ENCODE measurements at places on chromosomes 12 and 14.

DNA sequence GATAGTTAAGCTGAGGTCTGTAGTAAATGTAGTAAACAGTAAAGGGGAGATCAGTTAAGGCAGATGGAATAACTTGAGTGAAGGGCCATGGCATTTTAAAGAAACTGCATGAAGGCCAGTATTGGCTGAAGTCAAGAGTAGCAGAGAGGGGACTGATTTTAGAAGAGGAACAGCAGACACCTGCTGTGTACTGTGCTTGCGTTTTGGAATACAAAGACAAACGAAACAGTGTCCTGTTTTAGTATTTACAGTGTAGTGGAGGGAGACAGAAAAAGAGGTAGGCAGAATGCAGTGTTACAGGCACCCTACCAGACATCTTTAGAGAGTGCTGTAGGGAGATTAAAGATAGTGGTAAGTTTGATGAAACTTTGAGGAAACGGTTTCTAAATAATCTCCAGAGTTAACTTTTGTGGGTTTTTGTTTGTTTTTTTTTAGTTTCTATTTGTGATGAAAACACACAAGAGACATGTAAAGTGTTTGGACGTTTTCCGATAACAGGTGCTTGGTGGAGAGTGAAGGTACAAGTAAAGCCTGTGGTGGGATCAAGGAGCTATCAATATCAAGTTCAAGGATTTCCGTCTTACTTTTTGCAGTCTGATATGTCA is 2.1 kb downstream of the HELB start:
- DNase-seq: no peak

DNA sequence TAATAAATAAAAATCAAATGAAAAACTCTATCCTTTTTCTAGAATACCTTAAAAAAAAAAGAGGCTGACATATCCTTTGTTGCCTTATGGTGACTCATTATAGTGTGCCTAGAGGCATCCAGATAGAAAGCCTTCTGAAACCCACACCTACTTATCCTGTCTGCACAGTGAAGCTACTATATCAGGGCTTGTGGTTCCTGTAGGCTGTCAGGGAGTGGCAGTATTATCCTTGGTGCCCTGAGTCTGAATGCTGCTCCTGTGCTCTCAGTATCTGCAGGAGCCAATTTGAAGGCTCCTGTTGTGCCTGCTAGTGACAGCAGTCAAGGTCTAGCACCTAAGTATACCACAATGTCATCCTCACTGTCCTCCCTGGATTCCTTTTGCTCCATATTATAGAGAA is 168.4 kb upstream of the AVPR1A start:
- no peak for DNase-seq

- DNase-seq: no peak
Observed at GRCh38 chr12:130566446-130567155, 149.5 kb downstream of the RIMBP2 start.

DNA sequence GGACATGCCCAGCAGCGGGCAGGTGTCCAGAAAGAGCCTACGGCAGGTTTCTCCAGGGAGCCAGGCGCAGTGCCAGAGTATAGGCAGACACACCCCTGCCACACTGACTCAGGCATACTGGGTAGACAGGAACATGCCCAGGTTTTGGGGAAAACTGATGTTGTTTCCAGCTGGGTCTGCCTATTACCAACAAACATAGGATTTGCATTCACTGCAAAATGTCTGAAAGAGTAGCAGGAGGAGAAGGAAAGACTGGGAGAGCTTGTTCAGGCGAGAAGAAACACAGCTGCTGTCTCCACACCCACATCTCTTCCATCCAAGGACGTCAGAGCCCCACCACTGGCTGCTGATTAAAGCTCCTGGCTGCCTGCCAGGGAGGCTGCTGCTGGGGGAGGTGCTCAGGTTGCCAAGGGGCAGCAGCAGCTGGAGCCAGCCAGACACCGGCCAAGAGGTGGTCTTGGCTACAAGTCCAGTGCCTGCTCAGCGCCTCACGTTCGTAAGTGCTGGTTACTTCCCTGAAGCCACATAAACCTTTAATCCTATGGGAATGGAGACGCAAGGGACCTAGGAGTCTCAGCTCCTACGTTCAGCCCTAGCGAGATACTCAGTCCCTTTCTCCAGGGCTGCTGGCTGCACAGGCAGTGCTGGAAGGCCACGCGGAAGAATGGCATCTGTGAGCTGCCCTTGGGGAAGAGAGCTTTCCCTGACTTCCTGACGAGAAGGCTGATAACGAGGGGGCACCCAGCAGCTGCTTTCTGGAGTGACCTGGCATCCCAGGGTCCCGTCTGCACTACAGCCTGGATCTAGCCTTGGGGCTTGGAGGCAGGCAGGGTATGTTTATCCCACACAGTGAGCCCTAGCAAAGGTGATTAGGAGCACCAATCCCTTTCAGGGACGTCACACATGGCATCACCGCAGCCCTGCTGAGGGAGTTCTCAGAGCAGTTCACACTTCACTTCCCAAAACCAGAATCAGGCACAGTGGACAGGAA is 58.1 kb downstream of the PLEKHG3 start:
- DNase-seq: no peak

DNA sequence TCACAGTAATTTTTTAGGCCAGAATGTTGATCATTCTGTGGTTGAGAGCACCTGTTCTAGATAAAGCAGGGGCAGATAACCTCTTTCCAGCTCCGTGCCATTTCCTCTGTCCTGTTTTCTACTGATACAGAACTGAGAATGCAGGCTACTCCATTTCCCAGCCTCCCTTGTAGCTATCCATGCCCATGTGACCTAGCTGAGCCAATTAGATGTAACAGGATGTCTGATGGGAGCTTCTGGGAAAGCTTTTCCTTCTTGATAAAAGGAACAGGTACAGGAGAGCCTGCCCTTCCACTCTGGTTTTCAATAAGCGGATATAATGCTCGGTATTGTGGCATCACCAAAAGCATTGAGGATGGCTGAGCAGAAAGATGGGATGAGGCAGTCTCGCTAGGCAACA is 54.2 kb downstream of the LRRC74A start:
- no peak for DNase-seq

- peak; percentile 14 for DNase-seq
Observed at GRCh38 chr14:63438065-63438757, 105.0 kb downstream of the PPP2R5E start.

DNA sequence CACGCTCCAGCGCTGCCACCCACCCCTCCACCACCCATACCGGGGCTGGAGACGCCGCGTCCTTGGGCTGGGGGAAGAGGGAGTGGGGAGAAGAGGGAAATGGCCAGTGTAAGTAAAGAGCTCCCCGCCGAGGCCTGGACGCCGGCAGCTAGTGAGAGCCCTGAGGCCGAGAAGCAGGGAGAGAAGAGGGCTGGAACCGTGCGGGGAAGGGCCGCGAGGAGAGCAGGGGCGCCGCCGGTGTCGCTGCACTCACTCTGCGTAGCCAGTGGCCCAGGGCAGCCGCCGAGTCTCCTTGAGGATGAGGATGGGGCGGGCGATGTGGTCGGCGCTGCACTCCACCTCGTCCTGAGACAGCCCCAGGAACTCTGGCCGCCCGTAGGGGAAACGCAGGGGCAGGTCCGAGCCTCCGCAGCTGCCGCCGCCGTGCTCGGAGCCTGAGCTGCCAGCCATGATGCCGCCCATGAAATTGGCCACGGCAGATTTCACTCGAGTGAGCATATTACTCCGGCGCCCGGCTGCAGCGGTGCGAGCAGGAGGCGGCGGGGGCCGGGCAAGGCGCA is 631 bp downstream of the PPM1H start:
- peak; percentile 63 for DNase-seq

GRCh38 chr14:63666335-63666734 is 24.7 kb upstream of the WDR89 start:
- DNase-seq: no peak

GRCh38 chr14:86243158-86243557 is 713.2 kb downstream of the FLRT2 start:
- no peak for DNase-seq

DNA sequence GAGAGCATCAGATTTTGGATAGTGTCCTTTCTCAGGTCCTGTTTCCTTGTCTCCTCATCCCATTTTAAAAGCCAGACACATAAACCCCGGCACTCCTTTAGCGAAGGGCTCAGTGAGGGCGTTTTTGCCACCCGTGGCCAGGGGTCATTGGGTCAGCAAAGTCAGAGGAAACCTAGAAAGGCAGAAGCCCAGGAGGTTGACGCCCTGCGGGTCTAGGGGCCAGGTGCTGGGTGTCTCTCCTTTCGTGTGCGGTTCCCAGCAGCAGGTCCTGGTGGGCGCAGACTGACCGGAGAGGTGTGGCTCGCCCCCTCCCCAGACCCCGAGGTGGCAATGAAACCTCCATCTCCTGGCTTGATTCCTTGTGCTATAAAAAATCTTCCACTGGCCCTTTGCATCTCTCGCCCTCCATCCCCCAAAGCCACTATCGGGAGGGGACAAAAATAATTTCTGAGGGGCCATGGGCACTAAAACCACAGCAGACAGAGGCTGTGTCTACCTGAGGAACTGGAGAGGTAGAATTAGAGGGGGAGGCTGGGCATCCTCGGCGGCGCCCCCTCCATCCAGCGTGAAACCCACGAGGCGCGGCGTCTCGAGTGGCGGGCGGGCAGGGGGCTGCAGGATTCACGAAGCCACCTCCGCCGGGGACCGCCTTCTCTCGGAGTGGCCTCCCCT is 858 bp upstream of the FRMD6 start:
- no peak for DNase-seq

DNA sequence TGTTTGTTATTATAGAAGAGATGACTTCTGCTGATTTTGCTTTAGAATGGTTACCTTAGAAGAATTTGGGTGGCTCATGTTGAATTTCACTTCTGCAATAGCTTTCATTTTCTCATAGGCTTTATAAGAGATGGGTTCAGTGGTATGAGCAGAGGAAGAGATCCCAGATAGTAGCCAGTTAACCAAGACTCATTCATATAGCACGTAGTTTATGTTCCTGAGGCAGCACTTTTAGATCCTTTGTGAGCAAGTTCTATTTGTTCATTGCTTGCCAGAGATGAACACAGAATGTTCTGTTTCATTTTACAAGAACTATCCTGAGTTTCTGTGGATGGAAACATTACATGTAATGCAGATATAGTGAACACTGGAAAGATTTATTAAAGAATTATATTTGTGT is 32.2 kb downstream of the RAB21 start:
- no peak for DNase-seq

GRCh38 chr14:65750906-65751305 is 338.4 kb downstream of the FUT8 start:
- no peak for DNase-seq

DNA sequence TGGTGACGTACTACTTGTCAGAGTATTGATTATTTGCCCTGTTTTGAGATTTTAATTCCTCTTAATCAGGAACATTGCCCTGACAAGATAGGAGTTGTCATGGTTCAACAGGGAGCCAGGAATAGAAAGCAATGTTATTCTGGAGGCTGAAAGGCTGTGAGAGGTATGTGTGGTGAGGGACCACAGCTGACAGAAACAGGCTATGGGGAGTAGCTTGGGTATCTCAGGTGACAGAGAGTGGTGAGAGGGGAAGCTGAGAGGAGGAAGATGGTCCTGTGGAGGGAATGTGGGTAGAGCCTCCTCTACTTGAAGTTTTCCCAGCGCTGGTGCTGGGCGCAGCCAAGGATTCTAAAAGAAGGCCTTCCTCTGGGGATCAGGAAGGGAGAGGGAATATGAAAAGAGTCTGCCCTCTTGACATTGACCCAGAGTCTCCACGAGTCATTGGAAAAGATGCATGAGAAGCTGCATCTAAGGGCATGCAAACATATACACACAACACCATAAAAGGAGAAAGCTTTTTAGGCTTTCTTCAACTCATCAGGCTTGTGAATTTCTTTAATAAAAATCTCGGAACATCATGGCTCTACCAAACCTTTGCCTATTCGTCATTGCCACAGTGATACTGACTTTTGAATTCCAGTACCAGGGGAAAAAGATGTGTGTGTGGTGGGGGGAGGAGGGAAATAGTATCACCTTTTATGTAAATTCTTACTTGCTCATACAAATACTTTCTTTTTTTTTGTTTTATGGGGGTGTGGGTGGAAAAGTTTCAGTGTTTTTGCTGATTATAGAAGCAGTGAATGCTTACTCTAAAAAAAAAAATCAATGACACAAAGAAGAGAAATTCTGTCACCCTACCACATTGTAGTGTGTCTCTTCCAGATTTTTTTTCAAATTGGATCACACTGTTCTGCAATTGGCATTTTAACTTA is 39.9 kb upstream of the DHRS7 start:
- no peak for DNase-seq

- DNase-seq: no peak
Observed at GRCh38 chr12:18750085-18750484, 12.2 kb downstream of the CAPZA3 start.

DNA sequence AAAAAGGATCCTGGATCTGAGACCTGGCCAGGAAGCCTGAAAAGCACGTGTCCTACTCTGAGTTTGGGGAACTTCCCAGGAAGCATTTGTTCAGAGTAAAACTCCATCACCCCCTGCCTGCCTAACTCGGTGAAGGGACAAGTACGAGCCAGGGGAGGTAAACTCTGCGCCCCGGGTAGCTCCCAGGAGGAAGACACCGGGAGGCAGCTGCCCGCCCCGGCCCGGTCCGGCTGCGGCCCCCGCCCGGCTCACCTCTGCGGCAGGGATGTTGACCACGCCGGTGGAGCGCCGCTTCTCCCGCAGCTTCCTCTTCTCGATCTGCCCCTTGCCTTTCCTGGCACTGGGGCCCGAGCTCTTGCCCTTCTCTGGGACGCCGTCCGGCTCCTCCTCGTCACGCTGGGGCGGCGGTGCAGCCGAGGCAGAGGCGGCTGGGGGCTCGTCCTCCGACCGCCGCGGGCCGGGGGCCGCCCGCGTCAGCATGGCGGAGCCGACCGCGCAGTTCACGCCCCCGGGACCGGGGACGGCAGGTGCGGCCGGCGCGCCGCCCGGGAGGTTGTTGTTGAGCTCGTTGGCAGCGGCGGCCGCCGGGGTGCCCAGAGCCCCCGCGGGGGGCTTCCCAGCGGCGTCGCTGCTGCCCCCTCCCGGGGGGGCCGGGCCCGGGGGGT is 1.2 kb downstream of the PAWR start:
- DNase-seq: peak; percentile 27

- DNase-seq: no peak
Observed at GRCh38 chr12:53344487-53344823, 8.3 kb upstream of the SP7 start.

DNA sequence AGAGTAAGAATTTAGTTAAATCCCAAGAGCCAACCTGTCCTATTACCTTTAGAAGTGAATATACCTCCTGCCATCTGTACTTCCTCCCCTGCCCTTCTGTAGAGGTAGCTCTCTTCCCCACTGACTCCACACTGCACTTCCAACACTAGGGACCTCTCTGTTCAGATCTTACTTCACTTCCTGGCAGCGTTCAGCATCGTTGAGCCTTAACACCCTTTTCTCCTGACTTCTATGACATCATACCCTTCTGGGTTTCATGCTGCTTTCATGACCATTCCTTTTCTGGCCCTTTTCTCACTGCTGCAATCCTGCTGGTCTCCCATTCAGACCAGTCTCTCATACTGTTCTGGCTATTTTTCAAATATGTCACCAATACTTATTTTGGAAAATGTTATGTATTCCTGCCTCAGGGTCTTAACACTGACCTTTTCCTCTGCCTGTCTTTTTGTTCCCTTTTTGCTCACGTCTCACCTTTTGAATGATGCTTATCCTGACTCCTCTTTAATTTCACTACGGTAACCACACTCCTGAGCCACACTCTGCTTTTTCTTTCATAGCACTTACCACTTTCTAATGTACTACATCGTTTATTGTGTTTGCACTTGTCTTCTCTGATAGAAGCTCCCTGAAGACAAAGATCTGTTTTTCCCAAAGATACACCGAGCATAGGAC is 67.6 kb downstream of the PLEKHA5 start:
- no peak for DNase-seq

GRCh38 chr12:15209782-15210181 is 11.4 kb downstream of the RERG start:
- DNase-seq: no peak

GRCh38 chr14:81751198-81751597 is 217.5 kb upstream of the SEL1L start:
- DNase-seq: no peak
